ENCODE measurements at places on chromosomes 2 and 18. TPM values are rescaled to one million over a fixed set of nuclear protein-coding genes. Genes with fewer than 3 reads are reported as not detected.
A peak's percentile ranks its signal among the peaks of the same experiment; 100 is the strongest.

- peak; percentile 53 for DNase-seq
Observed at GRCh38 chr2:68653538-68653982, 10.2 kb downstream of the PROKR1 start.

DNA sequence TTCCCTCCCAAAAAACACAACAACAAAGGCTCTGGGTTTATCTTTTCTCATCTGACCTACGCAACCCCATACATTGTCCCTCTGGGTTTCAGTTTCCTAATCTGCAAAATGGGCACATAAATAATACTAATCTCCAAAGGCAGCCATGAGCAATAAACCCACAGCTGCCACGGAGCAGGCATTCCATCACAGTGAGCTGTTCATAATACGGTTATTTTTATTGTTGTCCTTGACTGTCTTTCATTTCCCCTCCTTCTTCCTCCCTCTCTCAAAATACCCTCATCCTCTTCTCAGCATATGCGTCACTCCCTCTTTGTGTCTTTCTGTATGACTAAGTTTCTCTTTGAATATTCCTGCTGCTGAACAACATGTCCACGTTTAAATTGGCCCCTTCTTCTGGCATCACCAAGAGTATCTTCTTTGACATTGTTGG lies 129.8 kb upstream of the CAB39 start:
- peak; percentile 5 for DNase-seq

DNA sequence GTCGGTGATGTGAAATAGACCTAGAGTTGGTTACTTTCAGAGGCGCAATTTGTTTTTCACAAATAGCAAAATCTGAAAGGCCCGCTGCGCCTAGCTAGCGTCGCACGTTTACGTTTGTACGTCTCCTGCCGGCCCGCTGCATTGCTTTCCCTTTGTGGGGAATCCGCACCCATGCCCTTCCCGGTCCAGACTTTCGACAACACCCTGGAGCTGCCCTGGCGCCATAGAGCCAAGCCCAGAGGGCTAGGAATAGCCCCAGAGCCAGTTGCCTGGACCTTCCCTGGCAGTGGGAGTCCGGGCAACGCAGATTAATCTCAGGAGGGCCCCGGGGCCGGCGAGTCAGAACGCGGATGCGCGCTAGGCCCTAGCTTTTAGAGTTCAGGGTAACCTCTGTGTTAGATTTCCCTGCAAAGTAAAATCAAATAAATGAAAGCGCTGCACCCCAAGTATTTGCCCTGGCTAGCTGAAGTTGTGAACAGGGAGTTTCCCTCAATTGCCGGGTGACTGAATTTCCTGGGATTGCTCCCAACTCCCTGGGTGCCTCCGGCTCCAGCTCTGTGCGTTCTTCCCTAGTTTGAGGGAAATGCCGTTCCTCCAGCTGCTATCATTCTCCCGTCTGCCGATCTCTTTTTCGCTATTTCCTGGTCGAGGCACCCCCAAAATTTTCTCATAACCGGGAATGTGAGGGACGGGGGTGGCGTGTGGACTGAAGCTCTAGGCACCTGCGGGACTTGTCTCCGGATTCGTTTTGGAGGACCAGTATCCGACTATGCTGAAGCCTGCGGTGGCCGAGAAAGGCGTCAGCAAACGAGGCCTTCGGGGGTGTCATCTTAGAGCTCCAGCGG lies 1.2 kb upstream of the EN1 start:
- DNase-seq, result no peak

DNA sequence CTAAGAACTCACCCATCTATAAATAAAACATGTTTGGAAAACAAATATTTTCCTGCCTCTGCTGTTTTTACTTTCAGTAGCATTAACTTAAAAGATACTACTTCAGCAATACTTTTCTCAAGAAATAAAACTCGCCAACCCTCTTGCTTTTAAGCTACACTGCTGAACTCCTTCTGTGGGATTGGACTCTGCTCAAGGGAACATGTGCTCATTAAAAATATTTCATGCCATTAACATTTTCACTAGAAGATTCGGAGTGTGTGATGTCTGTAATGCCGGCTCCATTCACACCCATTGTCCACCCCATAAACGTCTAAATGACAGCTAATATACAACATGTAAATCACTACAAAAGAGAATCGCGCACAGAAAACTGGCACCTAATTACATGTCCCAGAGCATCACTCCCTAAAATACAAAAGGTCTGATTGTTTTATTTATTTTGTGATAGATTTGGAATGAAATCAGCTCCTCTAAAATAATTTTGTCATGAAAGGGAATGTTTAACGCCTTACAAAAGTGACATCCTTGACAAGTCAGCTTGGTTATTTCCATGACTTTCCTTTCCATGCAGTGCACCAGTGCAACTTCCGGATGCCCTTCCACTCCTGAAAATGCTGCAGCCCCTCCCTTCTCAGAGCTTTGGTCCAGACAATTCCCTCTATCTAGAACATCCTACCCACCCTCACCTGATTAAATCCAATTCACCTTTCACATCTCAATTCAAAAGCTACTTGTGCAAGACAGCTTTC lies 73.1 kb downstream of the ANKRD44 start:
- no peak for DNase-seq

Gene AP1S3
- total RNA-seq, result 3.3 TPM

Gene IHH
- not detected for total RNA-seq

DNA sequence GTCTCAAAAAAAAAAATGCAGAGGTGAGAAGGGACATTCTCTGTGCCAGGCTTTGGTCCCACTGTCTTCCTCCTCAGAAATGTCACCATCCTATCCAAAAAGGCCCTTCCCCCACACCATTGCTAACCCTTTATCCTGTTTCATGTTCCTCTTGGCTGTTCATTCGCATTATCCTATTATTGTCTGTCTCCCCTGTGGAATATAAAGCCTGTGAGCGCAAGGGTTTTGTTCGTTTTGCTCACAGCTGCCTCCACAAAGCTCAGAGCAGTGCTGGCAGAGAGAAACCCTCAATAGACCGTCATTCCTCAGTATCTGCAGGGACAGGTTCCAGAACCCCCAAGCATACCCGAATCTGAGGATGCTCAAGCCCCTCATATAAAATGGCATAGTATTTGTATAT lies 91.8 kb downstream of the LOXHD1 start:
- no peak for DNase-seq

GRCh38 chr2:232749331-232749730 lies 27.0 kb downstream of the KCNJ13 start:
- DNase-seq, result no peak

- no peak for DNase-seq
Observed at GRCh38 chr2:163687217-163687616, 48.6 kb downstream of the FIGN start.
